GDM1 (cell line): ENCODE measurements at places on chromosomes 6 and 20.

DNA sequence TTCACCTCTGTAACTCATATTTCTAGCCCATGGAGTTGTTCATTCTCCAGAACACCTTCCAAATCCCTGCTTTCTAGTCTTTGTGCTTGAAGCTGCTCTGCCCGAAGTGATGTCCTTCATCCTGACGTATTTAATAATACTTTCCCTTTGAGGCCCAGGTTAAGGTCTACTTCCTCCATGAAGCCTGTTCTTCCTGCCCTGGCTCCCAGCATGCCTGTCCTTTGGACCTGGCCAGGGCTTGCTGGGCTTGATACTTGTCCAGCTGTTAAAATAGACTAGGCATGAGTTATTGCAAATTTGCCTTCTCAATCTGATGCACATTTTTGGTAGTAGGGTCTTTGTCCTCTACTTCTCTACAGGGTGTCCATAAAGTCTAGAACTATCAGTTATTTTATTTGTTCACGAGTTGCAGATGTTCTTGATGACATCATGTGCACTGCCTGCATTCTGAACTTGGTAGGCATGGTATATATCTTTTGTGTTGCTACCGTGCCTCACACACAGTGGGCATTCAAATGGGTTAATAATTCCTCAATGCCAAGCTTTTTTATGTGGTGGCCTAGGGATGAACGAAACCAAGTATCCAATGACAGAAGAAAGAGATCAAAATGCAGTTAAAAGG, 3.1 kb upstream of the MAP7 start:
- DNase-seq: no peak

GRCh38 chr6:41707565-41708200, 27.7 kb downstream of the TFEB start:
- DNase-seq: peak; percentile 64

DNA sequence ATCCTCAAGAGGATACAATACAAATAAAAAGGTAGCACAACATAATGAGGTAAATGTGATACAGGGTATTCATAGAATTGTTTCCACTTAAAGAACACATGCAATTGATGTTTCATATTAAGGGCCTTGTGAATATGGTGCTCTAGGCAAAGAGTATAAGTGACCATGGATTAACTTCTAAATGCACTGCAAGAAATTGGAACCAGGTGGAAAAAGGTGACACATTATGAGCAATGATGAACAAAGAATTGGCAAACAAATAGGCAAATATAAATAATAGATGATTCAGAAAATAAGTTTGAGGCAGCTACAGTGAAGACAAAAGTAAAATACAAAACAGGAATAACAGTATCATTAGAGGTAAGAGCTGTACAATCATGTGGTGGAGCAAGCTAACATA, 192.0 kb downstream of the GRIK2 start:
- DNase-seq: no peak

DNA sequence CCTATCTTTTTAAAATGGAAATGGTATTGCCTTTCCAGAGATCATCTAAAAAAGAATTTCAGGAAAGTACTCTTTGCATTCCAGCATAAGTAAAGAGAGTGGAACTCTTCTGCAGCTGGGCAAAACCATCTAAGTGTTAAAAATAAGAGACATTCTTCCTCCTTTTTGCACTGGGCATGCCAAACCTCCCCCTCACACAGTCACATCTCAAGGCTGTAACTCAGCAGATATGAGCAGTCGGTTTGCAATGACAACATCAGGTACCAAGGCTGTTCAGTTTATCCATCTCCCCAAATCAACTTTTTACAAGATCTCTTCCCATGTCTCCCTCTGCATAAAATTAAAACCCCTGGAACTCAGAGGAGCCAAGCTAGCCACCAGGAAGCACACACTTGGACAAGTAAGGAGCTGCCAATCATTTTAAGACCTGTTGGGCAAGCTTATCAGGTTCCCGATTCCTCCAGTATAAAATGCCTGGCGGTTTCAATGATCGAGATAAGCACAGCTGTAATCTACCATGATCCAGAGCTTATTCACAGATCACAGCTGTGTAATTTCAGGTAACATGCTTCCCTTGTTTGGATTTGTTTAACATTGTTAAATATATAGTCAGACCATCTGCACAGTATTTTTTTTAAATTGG, 23.2 kb downstream of the ID4 start:
- no peak for DNase-seq

DNA sequence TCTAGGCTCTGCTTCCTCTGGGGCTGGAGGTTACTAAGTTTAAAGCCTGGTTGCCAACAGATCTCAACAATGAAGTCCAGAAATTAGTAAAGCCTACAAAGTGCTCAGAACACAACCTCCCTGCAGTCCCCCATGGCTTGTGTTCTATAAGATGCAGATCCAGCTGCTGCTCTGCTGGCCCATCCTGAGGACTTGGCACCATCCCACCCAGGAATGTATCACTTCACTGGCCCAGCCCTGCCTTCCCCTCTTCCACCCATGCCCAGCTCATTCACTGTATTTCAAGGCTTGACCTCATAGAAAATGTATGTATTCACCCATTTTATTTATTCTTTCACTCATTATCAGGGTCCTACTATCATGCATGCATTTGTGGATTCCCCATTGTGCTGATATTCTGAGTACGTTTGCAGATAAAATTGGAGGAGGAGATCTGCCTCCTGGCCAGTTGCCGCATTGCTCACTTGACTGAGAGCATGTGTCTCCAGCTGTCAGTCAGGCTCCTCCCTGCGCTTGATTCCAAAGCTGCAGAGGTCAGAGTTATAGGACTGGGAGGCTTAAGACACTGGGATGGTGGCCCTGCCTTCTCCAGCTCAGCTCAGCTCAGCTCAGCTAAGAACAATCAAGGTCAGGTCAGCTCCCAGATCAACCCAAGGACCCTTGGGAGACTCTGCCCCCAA, 104.8 kb downstream of the MAFB start:
- DNase-seq: no peak

DNA sequence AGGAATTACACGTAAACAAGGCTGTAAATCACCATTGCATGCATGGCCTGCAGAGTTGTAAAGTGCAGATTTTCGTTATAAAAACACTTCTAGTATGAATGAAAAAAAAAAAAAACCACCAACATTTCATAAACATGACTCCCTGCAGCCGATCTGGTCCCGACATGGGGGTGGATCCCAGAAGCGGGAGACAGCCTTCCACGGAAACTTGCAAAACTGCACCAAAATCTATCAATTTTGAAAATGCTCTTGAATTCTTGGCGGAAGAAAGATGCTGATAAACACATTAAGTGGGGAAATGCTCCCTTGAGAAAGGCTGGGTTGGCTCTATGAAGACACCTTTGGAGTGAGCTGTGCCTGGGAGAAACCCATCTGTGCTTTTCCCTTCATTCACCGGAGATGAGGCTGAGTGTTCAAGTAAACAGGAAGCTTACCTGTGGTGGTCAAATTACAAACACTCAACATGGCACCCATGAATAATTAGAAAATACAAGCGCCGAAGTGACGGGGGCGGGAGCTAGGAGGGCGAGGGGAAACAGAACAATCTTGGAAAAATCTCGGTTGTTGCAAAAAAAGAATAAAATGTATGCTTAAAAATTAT, 845 bp upstream of the ANKRD60 start:
- no peak for DNase-seq

DNA sequence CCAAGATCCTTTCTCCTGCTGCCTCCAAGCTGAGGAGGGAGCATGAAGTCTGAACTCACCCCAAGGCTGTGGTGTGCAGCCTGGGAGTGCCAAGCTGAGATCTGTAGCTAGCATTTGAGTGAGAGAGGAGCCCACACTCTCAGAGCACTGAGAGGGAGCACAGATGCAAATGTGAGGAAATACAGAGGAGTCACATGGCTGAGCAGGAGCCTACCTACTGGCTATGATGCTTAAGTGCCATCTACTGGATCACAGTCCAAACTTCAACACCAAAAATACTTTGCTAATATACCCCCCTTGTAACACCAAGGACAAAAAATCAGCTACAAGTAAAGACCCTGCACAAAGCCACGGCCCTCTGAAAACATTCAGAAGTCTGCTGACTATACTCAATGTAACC, 94.4 kb upstream of the IMPG1 start:
- DNase-seq: no peak

- DNase-seq: no peak
These were observed 292.5 kb upstream of the CNR1 start for GRCh38 chr6:88458662-88459061.

- DNase-seq: no peak
These were observed 138.9 kb downstream of the DTNBP1 start for GRCh38 chr6:15523679-15524630.
